ENCODE measurements at places on chromosomes 7 and 10.

DNA sequence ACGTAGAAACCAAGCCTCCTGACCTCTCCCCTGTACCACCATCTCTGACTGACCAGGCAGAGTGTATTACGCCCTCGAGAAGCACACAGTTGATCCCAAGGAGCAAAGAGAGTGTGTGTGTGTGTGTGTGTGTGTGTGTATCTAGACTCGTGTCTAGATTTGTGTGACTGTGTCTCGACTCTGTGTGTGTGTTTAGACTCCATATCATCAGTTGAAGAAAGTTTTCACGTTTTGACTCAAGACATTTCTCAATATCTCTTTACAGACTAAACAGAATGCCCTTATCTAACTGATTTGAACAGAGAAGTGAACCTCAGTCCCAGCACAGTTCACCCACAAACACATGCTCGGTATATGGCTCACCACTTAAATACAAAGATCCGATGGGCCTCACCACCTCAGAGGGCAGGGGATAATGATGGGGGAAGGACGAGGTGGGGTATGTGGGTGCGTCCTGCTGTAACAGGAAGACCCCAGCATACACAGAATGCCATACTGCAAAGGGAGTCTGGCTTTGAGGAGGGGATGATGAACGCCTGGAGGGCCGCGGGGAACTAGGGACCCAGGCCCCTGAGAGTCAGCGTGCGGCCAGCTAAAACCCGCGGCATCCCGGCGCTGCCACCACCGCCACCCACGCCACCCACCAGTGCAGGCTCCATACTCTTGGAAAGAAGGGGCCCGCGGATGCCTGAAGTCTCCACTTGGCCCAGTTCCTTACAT lies 780 bp downstream of the ALDH18A1 start:
- DNase-seq: no peak

DNA sequence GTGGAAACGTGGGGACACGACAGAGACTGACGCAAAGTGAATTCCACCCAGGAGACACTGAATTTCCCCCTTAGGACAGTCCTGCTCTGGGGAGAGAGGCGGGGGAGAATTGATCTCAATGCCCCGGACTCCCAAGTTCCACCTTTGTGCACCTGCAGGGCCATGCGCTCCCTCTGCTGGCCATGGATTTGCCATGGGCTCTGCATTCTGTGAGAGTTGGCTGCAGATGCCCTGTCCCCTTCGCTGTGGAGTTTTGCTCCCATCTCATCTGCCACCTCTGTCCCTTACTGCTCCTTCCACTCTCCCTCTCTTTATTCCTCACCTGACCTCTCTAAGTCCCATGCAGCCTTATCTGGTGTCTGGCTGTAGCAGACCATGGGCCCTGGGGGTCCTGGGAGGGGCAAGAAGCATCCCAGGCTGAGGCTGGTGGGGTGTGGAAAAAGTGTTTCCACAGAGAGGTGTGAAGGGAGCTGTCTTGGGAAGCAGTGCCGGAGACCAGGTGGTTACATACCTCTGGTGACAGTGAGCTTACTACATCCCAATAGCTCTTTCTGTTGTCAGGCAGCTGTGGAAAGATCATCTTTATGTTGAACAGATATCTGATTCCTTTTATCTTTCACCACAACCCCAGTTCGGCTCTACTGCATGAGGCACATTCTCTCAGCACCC lies 14.3 kb downstream of the GHRHR start:
- peak; percentile 80 for DNase-seq

DNA sequence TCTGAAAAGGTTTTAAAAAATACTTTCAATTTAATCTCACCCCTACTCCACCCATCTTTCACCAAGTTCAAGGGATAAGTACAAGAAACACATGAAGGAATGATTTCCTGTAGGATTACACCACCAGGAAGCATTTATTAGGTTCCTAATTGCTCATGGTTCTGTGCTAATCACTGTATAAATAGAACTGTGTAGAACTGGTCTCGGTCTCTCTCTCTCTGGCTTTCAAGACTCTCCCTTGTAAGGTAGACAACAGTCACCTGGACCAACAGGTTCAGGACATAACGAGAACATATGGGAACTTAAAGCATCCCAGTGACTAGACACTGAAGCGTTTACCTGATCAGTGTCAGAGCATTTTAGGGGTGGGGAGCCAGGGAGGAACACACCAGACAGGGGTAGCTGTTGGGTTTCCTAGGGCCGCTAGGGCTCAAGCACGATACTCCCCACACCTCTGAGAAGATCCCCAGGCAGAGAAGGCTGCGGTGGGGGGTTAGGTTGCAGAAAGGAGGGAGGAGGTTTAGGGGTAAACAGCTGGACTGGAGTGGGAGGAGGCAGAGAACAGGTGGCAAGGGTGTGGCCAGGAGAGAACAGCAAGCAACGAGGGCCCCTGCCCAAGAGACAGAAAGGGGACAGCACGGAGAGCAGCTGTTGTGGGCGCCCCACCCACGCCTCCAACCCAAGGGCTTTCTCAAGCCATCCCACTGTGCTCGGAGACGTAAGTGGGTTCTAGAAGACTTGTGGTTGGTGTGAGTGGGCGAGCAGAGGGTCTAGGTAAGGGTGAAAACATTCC lies 52.5 kb upstream of the USP6NL start:
- no peak for DNase-seq

- DNase-seq: no peak
Observed at GRCh38 chr7:137657476-137658189, 189.1 kb downstream of the DGKI start.

DNA sequence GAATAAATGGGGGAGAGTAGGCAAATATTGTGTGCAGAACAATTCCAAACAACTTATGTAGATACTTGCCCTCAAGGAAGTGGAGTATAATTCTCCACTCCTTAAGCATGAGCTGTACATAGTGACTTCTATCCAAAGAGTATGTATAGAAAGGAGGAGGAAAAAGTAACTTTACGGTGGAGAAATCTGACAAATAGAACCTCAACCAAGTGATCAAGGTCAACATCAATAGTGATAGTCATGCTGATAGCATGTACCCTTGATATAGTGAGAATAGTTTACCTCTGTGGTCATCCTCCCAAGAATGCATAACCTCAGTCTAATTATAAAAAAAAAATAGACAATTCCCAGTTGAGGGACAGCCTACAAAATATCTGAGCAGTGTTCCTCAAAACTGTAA lies 89.1 kb upstream of the NANOS1 start:
- DNase-seq: no peak

DNA sequence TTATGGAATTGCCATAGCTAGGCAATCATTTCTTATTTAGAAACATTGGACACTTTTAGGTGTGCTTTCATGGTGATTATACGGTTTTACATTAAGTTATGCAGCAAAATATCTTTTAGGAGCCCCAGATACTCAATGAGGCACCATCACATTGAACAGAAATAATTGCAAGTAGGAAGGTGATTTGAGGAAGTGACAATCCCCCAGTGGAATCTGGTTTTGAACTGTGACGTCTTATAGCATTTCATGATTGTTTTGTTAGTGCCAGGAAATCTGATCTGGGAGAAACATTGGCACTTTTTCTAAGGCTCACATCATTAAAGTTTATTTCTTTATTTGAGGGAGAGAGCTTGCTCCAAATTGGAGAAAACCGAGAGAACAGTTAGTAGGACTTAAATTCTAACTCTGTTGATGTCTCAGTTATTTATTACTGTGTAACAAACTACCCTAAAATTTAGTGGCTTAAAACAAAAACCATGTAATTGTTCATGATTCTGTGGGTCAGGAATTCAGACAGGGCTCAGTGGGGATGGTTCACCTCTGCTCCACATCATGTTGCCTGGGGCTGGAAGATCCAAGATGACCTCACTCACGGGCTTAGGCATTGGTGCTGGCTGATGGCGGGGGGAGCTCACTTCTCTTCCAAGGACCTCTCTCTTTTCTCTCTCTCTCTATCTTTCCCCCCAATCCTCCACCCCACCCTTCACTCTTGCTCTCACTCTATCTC lies 78.2 kb upstream of the STEAP1B start:
- no peak for DNase-seq

DNA sequence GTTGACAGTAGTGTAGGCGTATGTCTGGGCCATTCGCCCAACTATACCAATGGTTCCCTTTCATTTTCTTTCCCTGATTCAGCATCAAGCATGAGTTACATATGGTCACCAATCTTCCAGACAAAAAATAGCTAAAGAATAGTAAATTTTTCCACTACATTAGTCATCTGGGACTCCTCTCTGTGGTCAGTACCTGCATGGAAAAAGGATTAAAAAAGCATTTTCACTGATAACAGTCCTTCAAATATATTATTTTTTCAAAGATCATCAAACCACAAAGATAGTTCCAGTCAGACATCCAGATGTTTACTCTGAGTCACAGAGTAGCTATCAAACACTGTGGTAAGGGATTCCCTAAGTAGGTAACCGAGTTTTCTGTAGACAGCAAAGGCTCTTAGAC lies 302.6 kb upstream of the SEMA3D start:
- no peak for DNase-seq

GRCh38 chr7:121452389-121452788 lies 56.3 kb upstream of the FAM3C start:
- no peak for DNase-seq

GRCh38 chr7:139036901-139037300 lies 1.1 kb upstream of the ZC3HAV1L start:
- no peak for DNase-seq

GRCh38 chr7:96287132-96287531 lies 34.8 kb downstream of the SLC25A13 start:
- no peak for DNase-seq

GRCh38 chr10:74518061-74518460 lies 308.3 kb upstream of the KAT6B start:
- no peak for DNase-seq

GRCh38 chr7:332646-333392 lies 42.8 kb downstream of the FOXL3 start:
- DNase-seq: peak; percentile 85

DNA sequence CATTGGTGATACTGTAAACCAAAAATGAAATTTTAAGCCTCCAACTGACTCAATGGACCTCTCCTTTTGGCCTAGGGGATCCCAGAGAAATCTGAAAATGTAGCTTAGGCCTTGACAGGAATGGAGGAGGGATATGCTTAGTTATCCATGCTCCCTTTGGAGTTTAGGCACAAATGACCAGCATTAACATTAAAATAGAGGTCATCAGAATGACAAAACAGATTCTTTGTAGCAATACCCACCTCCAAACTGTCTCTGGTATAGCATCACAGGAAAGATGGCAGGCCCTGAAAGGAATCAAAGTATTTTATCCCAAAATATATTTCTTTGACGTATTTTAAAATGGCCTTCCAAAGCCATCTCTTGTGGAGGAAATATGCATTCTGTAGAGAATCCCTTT lies 39.1 kb upstream of the LRRN3 start:
- DNase-seq: no peak

DNA sequence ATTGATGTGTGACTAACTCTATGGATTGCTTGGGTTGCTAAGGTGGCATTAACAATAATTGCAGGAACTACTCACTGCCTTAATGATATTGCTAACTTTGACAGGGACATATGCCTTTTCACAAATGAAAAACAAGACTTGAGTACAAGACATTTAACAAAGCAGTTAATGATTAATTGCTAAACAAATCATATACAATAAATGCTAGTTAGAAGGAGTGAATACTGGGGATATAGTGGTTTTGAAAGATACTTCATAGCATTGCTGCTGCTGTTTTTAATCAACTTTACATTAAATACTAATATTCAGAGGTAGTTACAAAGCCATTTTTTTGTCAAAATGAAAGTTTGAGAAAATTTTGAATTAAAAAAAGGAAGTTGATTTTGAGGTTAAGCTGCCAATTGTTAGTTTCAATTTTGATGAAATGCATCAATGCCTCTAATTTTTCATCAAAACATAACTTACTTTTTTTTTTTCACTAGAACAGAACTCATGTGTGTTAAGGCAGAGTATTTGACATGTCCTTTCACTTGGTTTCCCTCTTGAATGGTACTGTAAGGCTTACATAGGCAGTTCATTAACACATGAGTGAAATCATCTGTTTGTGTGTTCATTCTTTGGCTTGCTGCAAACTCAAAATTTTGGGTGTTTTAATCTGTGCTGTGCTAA lies 106.2 kb upstream of the SEMA3D start:
- no peak for DNase-seq

DNA sequence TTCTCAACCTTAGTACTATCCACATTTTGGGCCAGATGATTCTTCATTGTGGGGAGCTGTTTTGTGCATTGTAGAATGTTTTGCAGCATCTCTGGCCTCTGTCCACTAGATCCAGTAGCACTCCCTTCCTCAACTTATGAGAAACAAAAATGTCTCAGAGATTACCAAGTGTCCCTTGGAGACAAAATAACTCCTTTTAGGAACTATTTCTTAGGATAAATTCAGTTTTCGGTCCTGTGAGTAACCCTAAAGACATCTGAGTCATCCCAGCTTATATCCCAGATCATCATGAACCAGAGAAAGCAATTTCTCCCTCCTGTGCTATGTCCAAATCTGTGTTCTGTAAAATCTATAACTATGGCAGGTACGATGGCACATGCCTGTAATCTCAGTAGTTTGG lies 266.6 kb upstream of the PHYHIPL start:
- no peak for DNase-seq

DNA sequence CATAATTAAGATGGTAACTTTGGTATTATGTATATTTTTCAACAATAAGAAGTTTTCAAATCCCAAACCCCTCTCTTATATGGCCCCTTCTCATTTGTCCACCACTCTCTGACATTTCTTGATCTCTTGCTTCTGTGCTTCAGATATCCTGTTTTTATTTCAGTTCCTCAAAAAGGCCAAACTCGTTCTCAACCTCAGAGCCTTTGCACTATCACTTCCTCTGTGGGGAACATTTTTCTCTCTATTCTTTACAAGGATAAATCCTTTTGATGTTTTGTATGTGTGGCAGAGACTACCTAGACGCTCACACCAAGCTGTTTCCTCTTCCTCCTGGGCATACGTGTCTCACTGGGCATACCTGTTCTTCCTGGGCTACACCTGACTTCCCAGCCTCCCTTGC lies 54.2 kb upstream of the FRMD4A start:
- no peak for DNase-seq

DNA sequence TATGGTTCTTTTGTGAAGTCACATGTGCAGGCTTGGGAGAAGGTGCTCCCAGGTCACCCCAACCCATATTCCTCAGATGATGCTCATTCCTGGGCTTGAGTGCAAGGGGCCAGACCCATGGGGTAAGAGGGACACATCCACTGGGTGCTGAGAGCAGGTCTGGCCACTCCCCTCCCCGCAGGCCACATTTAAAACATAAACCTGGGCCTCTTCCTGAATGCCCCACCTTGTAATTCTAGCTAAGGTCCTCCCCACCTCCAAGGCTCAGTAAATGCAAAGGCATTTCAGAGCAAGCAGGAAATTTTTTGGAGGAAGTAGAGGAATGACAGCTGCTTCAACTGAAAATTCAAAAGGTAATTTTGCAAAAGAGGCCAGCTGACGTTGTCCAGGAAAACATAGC lies 172.5 kb downstream of the ARHGAP21 start:
- DNase-seq: no peak

DNA sequence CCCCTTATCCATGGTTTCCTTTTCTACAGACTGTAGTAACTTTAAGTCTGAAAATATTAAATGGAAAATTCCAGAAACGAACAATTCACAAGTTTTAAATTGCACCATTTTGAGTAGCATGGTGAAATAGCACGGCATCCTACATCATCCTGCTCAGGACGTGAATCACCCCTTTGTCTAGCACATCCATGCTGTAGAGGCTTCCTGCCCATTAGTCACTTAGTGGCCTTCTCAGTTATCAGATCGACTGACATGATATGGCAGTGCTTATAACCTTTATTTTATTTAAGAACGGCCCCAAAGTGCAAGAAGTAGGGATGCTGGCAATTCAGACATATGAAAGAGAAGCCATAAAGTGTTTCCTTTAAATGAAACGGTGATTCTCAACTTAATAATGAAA lies 82.7 kb downstream of the CPXM2 start:
- no peak for DNase-seq

All from H9 (cell line).